ENCODE measurements at places on chromosomes 13 and 19. TPM values are rescaled to one million over a fixed set of nuclear protein-coding genes. Genes with fewer than 3 reads are reported as not detected.
A peak's percentile ranks its signal among the peaks of the same experiment; 100 is the strongest.

DIRAS1 gene
- total RNA-seq: 113 TPM

ZNF229 gene
- 7.1 TPM for total RNA-seq

ICAM5 gene
- total RNA-seq: 0.67 TPM

CGB3 gene
- not detected for total RNA-seq

DLEU7 gene
- not detected for total RNA-seq

- DNase-seq: no peak
These were observed 39.9 kb downstream of the TGDS start for GRCh38 chr13:94556041-94556440.

- DNase-seq: no peak
These were observed 4.4 kb downstream of the GADD45GIP1 start for GRCh38 chr19:12952488-12953137.

DNA sequence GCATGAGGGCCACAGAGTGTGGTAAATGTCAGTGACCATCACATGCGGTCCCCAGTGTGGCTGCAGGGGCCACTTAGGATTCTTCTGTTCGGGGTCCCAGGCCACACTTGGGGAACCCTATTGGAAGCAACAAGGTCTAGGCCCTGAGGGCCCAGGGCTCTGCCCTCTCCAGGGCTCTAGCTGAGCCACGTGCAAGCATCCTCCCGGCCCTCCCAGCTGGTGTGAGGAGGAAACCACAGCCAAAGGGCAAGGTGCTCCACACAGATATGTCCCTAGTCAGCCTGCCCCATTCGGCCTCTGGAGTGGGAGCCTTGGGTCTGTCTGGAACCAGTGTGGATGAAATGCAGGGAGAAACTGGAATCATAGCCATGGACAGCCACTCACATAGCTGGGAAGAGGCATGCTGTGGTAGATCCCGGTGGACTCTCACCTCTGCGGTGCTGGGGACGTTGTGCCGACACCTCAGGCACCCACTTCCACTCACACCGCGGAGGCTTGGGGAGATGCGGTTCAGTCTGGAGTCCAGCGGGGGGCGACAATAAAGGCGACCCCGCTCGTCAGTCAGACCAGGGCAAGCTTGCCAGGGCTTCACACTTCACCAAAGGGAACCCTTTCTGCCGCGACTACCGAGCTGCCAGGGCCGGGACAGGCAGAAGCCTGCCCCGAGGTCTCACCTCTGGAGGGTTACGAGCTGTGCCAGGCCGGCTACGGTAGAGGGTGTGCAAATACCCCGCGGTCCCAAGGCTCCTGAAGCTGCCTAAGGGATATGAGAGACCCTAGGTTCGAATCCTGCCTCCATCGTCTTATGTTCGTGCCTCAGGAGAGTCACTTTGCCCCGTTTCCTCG is 4.3 kb upstream of the ZNF497 start:
- peak; percentile 58 for DNase-seq

- no peak for DNase-seq
These were observed 1.3 kb downstream of the NAT14 start for GRCh38 chr19:55486043-55486970.

- DNase-seq: no peak
These were observed 58.6 kb upstream of the SPRY2 start for GRCh38 chr13:80399340-80400163.
